T follicular helper cell (primary cell): ENCODE measurements at places on chromosomes 1 and 21.

- DNase-seq, result no peak
Observed at GRCh38 chr1:202942426-202942825, 15.4 kb upstream of the KLHL12 start.

DNA sequence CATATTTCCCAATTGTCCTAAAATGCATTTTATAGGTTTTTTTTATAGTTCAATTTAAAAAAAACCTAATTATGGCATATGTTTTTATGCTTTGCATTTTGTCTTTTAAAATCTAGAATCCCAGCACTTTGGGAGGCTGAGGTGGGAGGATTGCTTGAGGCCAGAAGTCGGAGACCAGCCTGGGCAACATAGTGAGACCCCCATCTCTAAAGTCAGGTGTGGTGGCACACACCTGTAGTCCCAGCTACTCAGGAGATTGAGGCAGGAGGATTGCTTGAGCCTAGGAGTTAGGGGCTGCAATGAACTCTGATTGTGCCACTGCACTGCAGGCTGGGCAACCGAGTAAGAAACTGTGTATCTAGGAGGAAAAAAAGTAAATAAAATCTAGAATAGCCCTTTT, 137.2 kb upstream of the POU3F1 start:
- no peak for DNase-seq

- DNase-seq, result no peak
Observed at GRCh38 chr1:208088319-208088718, 155.9 kb downstream of the PLXNA2 start.

GRCh38 chr1:43634721-43635120, 15.2 kb upstream of the KDM4A start:
- no peak for DNase-seq

DNA sequence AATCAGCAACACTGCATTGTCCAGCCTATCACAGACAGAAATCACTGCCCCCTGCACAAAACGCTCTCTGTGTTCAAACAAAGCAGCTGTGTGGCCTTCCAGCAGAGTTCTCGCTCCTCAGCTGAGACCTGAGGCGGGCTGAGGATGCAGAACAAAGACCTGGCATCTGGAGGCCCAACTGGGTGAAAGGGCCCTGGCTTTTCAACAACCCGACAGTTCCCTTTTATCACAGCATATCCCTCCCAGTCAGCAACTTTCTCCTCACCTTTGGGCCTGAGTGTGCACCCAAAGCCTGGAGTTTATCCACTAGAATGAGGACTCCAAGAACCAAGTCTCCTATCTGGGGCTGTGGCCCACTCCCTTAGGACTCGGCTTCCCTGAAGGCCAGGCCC, 42.6 kb upstream of the A3GALT2 start:
- no peak for DNase-seq
